ENCODE measurements at places on chromosomes 1 and 21.
A peak's percentile ranks its signal among the peaks of the same experiment; 100 is the strongest.

GRCh38 chr1:195898924-195899323 is 709.3 kb downstream of the KCNT2 start:
- no peak overlapping the region for H3K27ac ChIP-seq
- no peak overlapping the region for H3K4me3 ChIP-seq
- no peaks in the 10 kb centered on the region for H3K4me1 ChIP-seq
- H3K27me3 ChIP-seq, result no peaks in the 10 kb centered on the region

GRCh38 chr1:14958249-14959058 is 195.1 kb upstream of the TMEM51 start:
- no peak overlapping the region for H3K27ac ChIP-seq
- H3K4me3 ChIP-seq, result no peak overlapping the region
- no peak for DNase-seq
- peaks cover 28% of the 10 kb centered on the region for H3K36me3 ChIP-seq
- H3K27me3 ChIP-seq, result no peaks in the 10 kb centered on the region

GRCh38 chr21:33162436-33162951 is 67.2 kb upstream of the IFNAR2 start:
- H3K4me3 ChIP-seq, result no peak overlapping the region
- peaks cover 22% of the 10 kb centered on the region for H3K27me3 ChIP-seq
- no peak overlapping the region for H3K27ac ChIP-seq
- no peak for DNase-seq

DNA sequence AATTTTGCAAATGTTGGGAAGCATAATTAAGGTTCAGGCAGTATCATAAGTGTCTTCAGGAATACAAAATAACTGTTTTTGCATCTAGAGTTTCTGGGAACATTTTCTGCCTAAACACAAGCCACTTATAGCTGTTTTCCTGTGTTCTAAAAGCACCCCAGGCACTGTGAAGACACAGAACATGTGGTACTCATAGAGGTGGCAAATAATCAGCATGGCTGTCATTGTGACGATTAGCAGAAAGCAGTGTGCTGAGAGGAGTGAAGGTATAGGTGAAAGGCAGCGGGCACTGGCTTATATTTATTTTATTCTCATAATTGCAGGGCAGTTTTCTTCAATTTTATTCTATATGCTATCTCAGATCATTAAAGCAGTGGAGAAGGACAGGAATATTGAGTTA is 119.6 kb downstream of the LRRC53 start:
- no peak overlapping the region for H3K4me3 ChIP-seq
- H3K4me1 ChIP-seq, result no peaks in the 10 kb centered on the region
- no peaks in the 10 kb centered on the region for H3K27me3 ChIP-seq
- no peaks in the 10 kb centered on the region for H3K36me3 ChIP-seq

- no peak overlapping the region for H3K27ac ChIP-seq
- peaks cover 7% of the 10 kb centered on the region for H3K4me1 ChIP-seq
- no peak for DNase-seq
- no peaks in the 10 kb centered on the region for H3K27me3 ChIP-seq
Measured at GRCh38 chr1:211699059-211699458, 23.6 kb upstream of the NEK2 start.

DNA sequence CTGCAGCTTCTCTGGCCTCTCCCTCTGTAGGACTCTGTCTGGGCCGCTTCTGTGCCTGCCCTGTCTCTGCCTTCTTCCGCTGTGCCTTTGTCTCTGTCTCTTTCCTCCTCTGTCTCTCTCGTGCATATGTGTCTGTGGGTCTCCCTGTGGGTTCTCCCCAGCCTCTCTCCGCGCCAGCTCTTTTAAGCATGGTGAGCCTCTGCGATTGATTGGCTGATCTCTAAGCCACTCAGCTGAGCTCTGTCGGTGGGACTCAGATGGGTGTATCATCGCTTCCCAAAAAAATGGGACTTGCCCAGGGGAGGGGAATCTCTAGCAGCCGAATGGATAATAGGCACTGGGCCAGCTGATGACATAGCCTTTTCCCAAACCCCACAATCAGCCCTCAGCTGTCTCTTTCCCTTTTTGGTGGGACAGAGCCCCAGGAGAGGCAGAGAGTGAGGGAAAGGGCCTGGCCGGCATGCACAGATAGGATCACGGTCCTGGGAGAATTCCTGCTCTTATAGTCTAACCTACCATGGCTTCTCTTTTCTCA is at the start of gene ADAMTS4:
Gene ADAMTS4, minus strand, starts transcription at position 158 of the 535 bp plus-strand sequence. CDS start 427 bp downstream, outside the sequence.
- peaks cover 82% of the 10 kb centered on the region for H3K4me1 ChIP-seq
- peak within 1 kb of the TSS; percentile 98 for H3K27ac ChIP-seq
- H3K4me3 ChIP-seq, result peak within 1 kb of the TSS; percentile 45
- peaks cover 7% of the 10 kb centered on the region for H3K36me3 ChIP-seq
- peak; percentile 85 for DNase-seq
- H3K27me3 ChIP-seq, result no peaks in the 10 kb centered on the region

GRCh38 chr1:30916296-30916695 is 7.7 kb upstream of the SDC3 start:
- no peak overlapping the region for H3K4me3 ChIP-seq
- H3K27ac ChIP-seq, result no peak overlapping the region
- H3K27me3 ChIP-seq, result no peaks in the 10 kb centered on the region
- H3K4me1 ChIP-seq, result peaks cover under 1% of the 10 kb centered on the region
- DNase-seq, result peak; percentile 21

DNA sequence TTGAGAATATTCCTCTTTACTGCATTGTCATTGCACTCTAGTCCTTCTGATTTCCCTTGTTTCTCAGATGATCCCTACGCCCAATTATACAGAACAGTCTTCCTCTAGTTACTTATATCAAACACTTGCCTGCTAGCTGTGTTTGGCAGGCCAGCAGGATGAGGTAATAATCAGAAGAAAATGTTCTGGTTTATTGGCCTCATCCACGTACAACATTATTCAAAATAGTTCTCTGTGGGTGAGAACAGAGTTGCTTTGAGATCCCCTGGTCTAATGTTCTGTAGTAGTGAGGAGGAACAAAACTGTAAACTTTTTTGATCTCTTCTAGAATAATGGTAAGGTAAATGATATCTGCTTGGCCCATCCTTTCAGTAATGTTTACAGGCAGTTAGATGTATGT is 22.3 kb upstream of the C1orf105 start:
- H3K4me1 ChIP-seq, result peaks cover 54% of the 10 kb centered on the region
- DNase-seq, result no peak
- no peak overlapping the region for H3K4me3 ChIP-seq
- H3K36me3 ChIP-seq, result no peaks in the 10 kb centered on the region

GRCh38 chr1:219833214-219833815 is 95.0 kb downstream of the SLC30A10 start:
- no peaks in the 10 kb centered on the region for H3K4me1 ChIP-seq
- no peaks in the 10 kb centered on the region for H3K36me3 ChIP-seq
- no peak overlapping the region for H3K27ac ChIP-seq
- H3K4me3 ChIP-seq, result no peak overlapping the region
- no peak for DNase-seq

DNA sequence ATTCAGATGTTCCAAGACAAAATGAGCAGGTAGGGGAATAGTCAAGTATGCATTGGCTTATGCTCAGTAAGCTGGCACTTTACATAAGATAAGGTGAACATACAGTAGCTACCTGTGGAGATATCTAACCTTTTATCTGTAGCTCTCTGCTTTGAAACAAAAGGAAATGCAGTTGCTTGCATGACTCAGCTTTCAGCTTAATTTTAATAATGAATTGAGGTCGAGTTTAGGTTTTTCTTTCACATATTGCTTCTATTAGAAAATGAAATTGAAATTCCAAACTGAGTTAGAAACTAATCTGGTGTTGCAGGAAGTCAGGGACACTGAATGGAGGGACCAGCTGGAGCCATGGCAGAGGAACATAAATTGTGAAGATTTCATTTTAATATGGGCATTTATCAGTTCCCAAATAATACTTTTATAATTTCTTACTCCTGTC is 8.3 kb downstream of the FRRS1 start:
- H3K27ac ChIP-seq, result peak overlapping the region; percentile 54
- no peak overlapping the region for H3K4me3 ChIP-seq
- no peaks in the 10 kb centered on the region for H3K27me3 ChIP-seq
- peaks cover 49% of the 10 kb centered on the region for H3K4me1 ChIP-seq
- no peaks in the 10 kb centered on the region for H3K36me3 ChIP-seq
- no peak for DNase-seq

DNA sequence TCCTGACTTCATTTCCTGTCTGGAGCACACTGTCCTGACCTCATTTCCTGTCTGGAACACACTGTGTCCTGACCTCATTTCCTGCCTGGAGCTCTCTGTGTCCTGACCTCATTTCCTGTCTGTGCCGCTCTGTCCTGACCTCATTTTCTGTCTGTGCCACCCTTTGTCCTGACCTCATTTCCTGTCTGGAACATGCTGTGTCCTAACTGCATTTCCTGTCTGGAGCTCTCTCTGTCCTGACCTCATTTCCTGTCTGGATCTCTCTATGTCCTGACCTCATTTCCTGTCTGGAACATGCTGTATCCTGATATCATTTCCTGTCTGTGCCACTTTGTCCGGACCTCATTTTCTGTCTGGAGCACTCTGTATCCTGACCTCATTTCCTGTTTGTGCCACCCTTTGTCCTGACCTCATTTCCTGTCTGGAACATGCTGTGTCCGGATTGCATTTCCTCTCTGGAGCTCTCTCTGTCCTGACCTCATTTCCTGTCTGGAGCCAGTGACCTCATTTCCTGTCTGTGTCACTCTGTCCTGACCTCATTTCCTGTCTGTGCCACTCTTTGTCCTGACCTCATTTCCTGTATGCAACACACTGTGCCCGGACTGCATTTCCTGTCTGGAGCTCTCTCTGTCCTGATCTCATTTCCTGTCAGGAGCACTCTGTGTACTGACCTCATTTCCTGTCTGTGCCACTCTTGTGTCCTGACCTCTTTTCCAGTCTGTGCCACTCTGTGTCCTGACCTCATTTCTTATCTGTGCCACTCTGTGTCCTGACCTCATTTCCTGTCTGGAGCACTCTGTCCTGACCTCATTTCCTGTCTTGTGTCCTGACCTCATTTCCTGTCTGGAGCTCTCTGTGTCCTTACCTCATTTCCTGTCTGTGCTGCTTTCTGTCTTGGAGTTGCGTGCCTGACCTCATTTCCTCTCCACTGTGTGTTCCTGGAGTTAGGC is 27.6 kb downstream of the SKI start:
- no peaks in the 10 kb centered on the region for H3K27me3 ChIP-seq
- H3K4me1 ChIP-seq, result peaks cover 91% of the 10 kb centered on the region
- DNase-seq, result no peak
- peak overlapping the region; percentile 83 for H3K27ac ChIP-seq

GRCh38 chr1:2408456-2408855 is 3.9 kb downstream of the PEX10 start:
- H3K27me3 ChIP-seq, result no peaks in the 10 kb centered on the region
- H3K4me1 ChIP-seq, result peaks cover 15% of the 10 kb centered on the region
- no peak overlapping the region for H3K27ac ChIP-seq
- no peak overlapping the region for H3K4me3 ChIP-seq
- H3K36me3 ChIP-seq, result peaks cover 66% of the 10 kb centered on the region

GRCh38 chr1:170224469-170224868 is 78.7 kb downstream of the NTMT2 start:
- H3K4me1 ChIP-seq, result peaks cover 14% of the 10 kb centered on the region
- H3K27ac ChIP-seq, result no peak overlapping the region
- no peak for DNase-seq
- H3K27me3 ChIP-seq, result no peaks in the 10 kb centered on the region
- H3K4me3 ChIP-seq, result no peak overlapping the region

DNA sequence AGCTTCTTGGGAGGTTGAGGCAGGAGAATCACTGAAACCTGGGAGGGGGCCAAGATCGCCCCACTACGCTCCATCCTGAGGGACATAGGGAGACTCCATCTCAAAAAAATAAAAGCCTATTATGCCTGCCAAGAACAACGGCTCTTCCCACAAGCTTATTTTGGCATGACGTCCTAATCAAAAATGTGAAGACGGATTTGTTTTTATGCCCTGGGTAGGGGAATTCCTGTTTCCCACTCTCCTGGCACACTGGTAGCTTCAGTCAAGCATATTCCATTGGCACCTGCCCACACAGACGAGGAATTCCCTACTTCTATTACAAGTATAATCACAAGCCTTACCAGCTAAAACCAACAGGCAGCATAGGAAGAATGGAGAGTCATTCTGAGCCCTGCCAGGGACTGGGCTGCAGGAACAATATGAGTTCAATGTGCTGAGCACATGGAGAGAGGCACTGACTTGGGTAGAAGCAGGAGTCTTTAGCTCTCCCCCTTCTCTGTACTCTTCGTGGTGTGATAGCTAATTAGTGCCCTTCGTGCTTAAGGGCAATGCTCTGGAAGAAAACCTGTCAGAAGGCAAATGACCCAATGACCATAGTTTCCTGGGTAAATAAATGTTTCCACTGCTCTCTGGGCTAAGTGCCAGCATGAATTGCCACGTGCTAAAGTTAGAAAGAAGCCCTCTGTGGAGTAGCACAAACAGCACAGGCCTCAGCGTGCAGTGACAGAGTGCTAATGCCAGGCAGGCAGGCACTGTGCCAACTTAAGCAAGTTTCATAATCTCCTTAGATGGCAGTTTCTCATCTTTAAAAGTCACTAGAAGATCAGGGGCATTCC is 16.8 kb downstream of the TNFSF4 start:
- H3K4me3 ChIP-seq, result no peak overlapping the region
- H3K27me3 ChIP-seq, result no peaks in the 10 kb centered on the region
- peak overlapping the region; percentile 76 for H3K27ac ChIP-seq
- peaks cover 19% of the 10 kb centered on the region for H3K4me1 ChIP-seq
- H3K36me3 ChIP-seq, result no peaks in the 10 kb centered on the region

- DNase-seq, result peak; percentile 62
- no peaks in the 10 kb centered on the region for H3K27me3 ChIP-seq
- peak overlapping the region; percentile 70 for H3K4me3 ChIP-seq
- peak overlapping the region; percentile 85 for H3K27ac ChIP-seq
- H3K4me1 ChIP-seq, result peaks cover 29% of the 10 kb centered on the region
Measured at GRCh38 chr1:93079685-93080141, 630 bp downstream of the MTF2 start.

- no peaks in the 10 kb centered on the region for H3K27me3 ChIP-seq
- DNase-seq, result no peak
- no peak overlapping the region for H3K4me3 ChIP-seq
- no peak overlapping the region for H3K27ac ChIP-seq
- peaks cover 33% of the 10 kb centered on the region for H3K36me3 ChIP-seq
- H3K4me1 ChIP-seq, result no peaks in the 10 kb centered on the region
Measured at GRCh38 chr1:47382399-47382983, 33.6 kb upstream of the FOXE3 start.

DNA sequence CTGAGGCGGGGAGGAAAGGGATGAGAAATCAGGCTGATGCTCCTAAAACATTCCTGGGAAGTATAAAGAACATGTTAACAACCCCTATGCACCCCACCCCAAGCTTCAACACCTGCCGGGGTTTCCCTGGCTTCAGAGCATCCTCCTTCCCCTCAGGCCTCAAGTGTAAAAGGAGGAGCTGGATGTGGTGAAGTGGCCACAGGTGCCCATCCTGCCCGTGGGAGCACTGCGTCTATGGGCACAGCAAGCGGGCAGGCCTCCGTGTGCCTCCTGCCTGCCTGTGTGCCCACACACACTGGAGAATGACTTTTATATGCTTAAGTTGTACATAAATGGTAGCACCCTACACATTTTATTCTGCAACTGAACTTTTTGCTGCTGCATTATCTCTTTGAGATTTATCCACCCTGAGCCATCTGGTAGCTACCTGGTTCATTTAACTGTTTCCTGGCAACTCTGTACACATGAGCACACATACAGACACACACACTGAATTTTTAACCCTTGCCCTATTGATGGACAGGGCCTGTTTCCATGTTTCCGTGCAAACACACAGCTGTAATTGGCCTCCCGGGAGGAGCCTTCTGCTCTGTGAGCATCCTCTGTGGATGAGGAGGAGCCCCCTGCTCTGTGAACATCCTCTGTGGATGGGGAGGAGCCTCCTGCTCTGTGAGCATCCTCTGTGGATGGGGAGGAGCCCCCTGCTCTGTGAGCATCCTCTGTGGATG is 13.4 kb upstream of the FTCD start:
- DNase-seq, result peak; percentile 6
- no peak overlapping the region for H3K4me3 ChIP-seq
- H3K36me3 ChIP-seq, result no peaks in the 10 kb centered on the region
- H3K4me1 ChIP-seq, result no peaks in the 10 kb centered on the region
- peaks cover 5% of the 10 kb centered on the region for H3K27me3 ChIP-seq
- no peak overlapping the region for H3K27ac ChIP-seq
